Activated CD8-positive, alpha-beta T cell treated with anti-CD3 and anti-CD28 coated beads for 36 hours (primary cell): ENCODE measurements at places on chromosomes 7 and 10.

- DNase-seq = no peak
Observed at GRCh38 chr7:4073052-4073451, 609.0 kb upstream of the FOXK1 start.

DNA sequence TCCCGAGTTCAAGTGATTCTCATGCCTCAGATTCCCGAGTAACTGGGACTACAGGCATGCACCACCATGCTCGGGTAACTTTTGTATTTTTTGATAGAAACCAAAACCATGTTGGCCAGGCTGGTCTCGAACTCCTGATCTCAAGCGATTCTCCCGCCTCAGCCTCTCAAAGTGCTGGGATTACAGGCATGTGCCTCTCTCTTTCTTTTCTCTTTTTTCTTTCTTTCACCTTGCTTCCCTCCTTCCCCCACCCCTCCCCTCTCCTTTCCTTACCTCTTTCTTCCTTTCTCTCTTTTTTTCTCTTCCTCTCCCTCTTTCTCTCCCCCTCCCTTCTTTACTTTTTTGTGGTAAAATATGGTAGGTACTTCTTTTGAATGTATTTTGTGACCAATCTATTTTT is 62.2 kb downstream of the ANKRD61 start:
- DNase-seq = no peak

DNA sequence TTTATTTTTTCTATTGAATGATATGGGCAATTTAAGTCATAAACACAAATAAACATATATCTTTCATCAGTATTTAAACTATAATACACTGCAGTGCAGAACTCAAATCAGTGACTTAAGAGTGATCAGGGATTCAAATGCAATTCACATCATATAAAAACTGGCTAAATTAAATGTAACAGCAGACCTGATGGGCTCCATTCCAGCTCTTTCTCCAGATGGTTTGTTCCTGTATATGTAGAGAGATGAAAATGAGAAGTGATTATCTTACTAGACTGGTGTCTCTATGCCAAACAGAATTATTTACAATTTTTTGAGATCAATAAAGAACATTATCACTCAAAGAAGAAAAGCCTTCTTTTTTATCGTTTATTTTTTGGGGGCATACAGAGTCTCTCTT is 568.8 kb upstream of the ADARB2 start:
- DNase-seq = no peak

DNA sequence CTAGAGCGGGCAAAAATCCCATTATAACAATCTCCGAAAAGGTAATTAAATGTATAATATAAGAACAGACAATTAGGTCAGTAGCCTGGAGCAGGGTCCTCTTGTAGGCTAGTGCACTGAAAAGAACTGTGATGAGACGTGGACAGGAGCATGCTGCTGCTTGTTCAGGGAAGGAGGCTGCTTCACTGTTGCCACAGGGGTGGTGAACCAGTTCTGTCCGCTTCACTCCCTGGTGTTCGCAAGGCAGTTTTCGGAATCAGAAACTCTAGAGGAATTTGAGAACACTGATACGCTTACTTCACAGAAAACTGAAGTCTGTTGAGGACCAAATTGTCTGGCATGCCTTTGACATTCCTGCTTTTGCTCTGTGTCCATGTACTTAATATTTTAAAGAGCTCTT is 17.4 kb downstream of the ZNRF2 start:
- no peak for DNase-seq
